HAP-1 (cell line): ENCODE measurements at places on chromosomes 1 and 21.
A peak's percentile ranks its signal among the peaks of the same experiment; 100 is the strongest.

DNA sequence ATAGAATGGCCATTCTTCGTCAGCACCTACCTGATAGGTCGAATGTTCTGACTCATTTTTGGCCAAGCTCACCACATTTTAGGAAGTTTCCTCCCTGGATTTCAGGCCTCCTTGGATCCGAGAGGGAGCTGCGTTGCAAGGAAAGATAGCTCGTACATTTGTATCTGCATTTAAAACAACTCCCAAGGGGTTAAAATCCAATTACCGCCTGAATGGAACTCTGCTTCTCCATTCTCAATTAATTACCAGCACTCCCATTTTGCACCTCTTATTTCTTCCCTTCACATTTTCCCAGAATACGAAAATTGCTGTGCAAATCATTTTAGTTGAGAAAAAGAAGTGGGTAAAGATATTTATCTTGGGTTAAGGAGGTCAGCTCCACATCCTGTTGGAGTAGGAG lies 610.7 kb downstream of the NPHP4 start:
- no peak for DNase-seq

GRCh38 chr1:1554926-1555915 lies 14.8 kb upstream of the TMEM240 start:
- DNase-seq, result no peak

DNA sequence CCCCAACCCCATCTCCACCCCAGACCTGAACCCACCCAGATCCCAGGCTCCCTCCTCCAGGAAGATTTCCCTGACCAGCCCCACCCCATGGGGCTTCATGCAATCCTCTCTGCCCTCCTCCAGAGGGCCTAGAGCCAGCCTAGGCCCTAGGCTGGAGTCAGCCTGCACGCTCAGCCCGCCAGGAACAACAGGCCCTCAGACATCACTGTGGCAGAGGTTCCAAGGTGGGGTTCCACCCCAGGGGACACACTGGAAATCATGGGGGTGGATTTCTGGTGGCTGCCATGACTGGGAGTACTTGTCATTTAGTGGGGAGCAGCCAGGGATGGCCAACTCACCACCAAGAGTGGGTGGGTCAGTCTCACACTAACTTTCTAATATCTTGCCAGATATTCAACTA lies 122.0 kb downstream of the GLIS1 start:
- DNase-seq, result no peak

DNA sequence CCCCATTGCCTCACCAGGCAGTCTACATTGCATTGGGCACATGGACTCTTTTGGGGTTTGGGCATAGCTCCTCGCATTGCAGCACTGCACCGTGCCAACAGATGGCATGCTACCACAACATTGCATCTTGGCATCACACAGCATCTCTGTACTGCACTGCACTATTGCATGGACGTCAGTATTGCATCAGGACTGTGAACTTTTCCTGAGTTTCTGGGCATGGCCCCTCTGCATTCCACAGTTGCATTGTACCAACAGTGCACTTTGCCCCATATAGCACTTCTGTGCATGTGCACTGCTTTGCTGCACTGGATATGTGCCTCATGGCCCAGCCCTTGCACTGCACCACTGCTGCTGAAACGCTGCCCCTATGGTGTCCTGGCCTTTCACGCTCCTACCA lies 9.6 kb downstream of the PTPRU start:
- no peak for DNase-seq

- DNase-seq, result no peak
Observed at GRCh38 chr1:235709018-235709417, 59.4 kb upstream of the GNG4 start.

DNA sequence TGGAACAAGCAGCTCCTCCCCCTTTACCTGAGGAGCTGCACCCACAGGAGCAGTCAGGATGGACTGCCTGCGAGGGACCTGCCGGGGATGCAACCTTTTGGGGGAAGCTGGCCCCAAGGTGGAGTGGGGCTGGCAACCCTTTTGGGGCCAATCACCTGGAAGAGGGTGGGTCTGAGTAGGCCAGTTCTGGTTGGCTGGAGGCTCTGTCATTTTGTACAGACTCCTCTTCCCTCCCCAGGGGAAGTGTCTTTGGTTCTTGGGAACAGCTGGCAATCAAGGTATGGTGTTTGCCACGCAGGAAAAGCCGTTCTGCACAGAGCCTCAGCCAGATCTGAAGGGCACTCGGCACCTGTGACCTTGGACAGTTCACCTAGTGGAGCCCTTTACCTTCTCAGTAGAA lies 280 bp upstream of the A3GALT2 start:
- DNase-seq, result no peak

DNA sequence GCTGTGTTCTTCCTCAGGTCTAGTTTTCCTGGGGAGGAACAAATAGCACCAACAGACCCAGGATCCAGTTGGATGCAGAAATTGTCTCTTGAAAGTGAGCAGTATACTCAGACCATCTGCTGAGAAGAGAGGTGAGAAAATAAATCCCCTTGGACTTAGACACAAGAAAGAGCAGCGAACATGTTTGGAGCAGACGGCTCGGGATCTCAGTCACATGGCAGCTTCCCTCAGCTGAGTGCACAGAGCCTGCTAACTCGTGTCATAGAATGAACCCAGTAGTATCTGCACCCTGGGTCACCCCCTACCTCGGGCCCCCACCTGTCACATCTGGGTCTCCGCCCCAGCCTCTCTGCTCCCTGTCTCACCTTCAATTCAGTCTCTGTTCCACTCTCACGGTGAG lies 115.6 kb downstream of the CCDC185 start:
- no peak for DNase-seq

DNA sequence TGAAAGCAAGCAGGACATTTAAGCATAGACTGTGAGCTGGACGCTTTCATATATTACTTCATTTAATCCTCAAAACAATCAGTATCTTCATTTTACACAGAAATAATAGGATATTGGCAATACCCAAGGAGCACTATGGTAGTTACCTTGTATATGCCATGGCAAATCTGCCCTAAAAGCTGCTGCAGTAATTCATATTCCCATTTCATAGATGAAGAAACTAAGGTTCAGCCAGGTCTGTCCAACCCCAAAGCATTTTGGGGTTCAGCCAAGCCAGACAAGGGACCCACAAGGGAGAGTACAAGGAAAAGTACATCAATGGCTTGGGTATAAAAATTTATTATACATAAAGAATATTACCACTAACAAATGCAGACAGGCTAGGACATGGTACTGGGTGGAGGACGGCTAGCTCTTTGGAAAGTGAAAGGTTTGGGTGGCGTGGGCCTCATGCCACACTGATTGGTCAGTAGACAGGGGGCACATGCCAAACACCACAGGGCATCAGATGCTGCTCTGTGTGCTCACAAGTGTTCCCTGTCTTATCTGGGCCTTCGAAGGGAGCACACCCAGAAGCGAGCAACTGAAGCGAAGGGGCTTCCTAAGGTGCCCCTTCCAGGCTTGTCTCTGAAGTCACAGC lies 23.9 kb upstream of the PTAFR start:
- no peak for DNase-seq

- DNase-seq, result no peak
Observed at GRCh38 chr1:154445040-154445472, 39.9 kb downstream of the IL6R start.

DNA sequence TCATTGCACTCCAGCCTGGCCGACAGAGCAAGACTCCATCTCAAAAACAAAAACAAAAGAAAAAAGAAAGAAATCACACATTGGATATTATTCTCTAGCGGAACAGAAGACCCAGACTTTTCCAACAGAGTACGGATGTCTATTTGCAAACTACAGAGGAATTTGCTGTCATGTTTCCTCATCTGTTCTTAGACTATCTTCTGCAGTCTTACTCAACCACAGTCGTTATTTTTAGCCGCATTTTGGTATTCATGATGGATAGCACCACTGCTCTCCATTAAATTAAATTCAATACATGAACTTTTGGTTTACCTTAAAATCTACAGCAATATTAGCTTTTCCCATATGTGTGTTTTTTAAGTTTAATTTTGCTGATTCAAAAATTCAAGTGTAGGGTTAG lies 14.2 kb upstream of the HEATR1 start:
- no peak for DNase-seq

- no peak for DNase-seq
Observed at GRCh38 chr1:109773900-109774485, 10.3 kb upstream of the EPS8L3 start.

DNA sequence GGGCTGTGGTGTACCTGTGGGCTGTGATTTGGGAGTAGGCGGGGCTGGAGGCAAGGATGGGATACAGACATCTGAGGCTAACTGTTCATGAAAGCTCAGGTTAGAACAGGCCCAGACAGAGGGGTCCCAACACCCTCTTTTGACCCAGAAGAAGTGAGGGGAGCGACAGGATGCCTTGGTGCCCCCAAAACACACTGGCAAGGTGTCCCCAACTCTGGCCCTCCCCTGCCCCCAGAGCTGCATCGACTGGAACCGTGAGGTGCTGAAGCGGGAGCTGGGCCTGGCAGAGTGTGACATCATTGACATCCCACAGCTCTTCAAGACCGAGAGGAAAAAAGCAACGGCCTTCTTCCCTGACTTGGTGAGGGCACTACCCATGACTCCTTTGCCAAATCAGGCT lies 27.6 kb upstream of the PADI4 start:
- DNase-seq, result no peak

GRCh38 chr1:226870026-226870400 lies 403 bp upstream of the PSEN2 start:
- DNase-seq, result no peak

DNA sequence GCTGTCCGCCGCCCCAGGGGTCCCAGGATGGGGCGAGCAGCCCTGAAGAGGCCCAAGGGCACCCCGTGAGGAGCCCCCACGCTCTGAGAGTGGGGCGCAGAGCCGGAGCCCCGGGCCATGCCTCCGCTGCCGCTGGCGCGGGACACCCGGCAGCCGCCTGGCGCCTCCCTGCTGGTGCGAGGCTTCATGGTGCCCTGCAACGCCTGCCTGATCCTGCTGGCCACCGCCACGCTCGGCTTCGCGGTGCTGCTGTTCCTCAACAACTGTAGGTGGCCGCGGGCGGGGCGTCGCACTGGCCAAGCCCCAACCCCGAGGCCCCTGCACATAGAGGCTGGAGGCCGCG lies 14.5 kb downstream of the AGRN start:
- DNase-seq, result no peak

DNA sequence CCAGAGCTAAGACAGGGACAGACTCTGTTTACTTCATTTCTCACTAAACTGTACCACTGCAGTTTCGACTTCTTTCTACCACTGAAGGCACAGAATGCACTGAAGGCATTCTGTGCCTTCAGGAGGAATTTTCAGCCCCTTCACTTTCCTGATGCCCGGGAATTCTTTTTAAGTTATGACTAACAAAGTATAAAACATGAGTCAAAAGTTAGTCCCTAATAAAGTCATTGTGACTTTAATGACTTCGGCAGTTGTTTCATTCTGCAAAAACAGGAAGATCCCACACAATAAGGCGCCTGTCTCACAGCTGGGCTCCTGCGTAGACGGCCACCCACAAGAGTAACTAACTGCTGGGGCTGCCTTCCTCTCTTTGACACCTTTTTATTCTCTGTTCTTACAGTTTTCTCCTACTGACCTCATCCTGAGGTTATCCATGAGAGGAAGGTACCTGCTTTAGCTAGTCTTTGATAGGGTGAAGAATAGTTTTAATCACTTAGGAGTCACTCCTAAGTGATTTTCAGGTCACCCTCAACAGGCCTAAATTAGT lies 183.9 kb upstream of the SGIP1 start:
- DNase-seq, result no peak

DNA sequence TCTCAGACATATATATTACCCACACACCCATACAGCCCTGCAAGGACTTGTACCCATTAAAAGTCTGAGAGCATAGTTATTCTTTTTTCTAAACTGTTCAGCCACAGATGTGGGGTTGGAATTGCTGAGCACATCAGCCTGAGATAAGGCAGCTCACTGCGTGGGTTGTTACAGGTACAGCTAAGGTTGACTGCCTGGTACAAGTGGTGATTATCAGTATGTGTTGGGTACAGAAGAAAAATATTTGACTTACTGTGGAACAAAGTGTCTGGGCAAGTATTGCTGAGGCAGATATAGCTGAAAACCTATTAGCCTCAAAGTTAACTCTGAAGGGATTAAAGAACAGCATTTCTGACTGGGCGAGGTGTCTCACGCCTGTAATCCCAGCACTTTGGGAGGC lies 5.0 kb downstream of the STX12 start:
- DNase-seq, result no peak

DNA sequence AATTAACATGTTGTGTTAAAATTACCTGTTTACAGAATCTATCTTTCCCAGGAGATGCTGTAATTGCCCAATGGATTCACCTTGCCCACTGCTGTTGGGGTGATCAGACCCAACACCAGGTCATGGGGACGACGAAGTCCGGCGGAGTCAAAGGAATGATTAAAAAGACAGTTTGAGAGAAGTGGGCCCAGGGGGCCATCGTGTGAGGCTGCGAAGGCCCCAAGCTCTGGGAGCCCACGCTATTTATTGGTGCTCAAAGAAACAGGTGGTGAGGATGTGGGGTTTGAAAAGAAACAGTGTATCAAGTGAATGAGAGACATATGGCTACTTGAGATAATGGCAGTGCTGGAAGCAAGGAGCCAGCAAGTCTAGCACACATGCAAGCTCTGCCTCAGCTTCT lies 16.3 kb upstream of the L1TD1 start:
- DNase-seq, result no peak

DNA sequence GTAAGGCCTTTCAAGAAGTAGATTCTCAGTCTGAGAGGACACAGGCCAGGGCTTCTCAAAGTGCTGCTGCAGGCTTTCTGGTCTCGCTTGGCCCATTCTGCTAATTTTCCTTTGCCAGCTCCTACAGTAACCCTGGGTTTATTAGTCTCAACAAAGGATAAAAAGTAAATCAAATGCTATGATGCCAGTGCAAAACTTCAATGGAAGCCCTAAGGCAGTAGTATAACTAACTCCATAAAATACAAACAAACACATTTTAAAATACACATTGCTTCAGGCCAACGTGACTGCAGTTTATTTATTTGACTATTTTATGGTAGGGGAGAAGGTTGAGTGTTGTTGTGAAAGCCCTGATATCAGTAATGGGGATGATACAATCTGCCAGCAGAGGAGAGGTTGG lies 89.6 kb downstream of the NRDC start:
- DNase-seq, result no peak

DNA sequence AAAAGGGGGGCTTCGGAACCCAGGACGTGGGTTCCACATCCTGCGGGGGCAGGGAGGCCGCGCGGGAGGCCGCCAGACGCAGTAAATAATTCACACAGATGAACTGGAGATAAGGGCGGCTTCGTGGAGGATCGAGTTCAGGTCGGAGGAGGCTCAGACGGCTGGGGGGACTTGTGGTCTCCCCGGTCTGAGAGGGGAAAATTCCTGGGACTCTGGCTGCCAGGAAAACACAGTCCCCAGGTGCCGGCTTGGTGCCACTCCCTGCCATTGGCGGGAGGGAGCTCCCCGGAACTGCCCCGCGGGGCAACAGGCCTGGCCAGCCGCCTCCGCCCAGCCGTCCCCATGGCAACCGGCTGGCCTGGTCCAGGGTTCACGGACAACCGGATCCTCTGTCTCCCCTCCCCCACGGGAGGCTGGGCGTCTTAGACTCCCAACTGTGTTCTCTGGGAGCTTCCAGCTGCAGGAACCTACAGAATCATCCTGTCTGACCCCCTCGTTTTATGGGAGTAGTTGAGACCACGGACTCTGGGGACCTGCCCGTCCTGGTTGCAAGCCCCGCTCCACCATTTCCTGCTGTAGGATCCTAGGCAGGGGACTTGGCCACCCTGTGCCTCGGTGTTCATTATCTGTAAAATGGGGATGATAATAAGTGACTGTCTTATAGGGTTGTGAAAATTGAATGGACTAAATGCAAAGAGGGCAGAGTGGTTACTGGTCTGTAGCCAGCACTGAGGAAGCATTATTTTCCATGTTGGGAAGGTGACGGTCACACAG lies 9.6 kb downstream of the CAMK2N1 start:
- peak; percentile 58 for DNase-seq

- no peak for DNase-seq
Observed at GRCh38 chr1:184228558-184228957, 158.3 kb upstream of the C1orf21 start.

GRCh38 chr1:177181280-177181630 lies 10.5 kb downstream of the BRINP2 start:
- DNase-seq, result no peak
